ENCODE measurements at places on chromosomes 2 and 18. TPM values are rescaled to one million over a fixed set of nuclear protein-coding genes. Genes with fewer than 3 reads are reported as not detected.

GRCh38 chr2:133378928-133379549 lies 189.2 kb downstream of the NCKAP5 start:
- DNase-seq = no peak

DNA sequence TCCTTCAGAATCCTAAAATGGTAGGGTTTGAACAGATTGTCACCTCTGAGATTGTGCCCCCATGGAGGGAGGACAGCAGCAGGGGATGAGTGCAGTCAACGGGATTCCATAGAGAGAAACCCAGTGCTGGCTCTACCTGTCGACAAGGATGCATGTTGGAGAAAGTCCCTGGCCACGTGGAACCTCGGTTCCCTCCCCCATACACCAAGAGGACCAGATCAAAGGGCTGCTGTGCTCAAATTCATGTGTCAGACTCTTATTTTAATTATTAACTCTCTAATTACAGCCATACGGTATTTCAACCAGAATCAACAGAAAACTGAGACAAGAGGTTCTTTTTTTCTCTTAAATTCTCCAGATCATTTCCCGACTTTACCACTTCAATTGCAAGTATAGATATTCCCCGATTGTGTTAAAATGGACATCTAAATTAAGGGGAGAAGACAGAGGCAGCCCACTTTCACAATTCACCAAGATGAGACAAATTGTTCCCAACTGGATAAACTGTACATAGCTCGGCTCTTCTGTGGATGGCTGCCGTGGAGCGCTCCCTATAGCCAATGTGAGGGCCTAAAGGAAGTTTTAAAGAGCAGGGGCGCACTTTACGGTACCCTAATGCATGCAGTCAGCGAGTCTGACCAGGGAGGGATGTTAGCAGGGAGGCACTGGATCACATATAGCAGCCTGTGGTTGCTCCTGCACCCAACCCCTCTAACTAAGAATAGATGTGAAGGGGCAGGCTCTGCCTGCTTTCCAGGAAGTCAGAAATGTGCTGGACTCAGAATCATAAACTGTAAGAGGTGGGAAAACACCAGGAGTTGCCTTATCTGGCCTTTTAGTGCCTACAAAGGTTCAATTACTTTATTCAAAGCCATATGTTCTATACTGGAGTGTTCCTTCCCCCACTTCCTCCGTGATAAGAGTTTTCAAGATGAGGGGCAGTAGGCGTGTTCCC lies 123.1 kb downstream of the CACNB4 start:
- DNase-seq = no peak

Gene LRP2
- total RNA-seq = 0.10 TPM

DNA sequence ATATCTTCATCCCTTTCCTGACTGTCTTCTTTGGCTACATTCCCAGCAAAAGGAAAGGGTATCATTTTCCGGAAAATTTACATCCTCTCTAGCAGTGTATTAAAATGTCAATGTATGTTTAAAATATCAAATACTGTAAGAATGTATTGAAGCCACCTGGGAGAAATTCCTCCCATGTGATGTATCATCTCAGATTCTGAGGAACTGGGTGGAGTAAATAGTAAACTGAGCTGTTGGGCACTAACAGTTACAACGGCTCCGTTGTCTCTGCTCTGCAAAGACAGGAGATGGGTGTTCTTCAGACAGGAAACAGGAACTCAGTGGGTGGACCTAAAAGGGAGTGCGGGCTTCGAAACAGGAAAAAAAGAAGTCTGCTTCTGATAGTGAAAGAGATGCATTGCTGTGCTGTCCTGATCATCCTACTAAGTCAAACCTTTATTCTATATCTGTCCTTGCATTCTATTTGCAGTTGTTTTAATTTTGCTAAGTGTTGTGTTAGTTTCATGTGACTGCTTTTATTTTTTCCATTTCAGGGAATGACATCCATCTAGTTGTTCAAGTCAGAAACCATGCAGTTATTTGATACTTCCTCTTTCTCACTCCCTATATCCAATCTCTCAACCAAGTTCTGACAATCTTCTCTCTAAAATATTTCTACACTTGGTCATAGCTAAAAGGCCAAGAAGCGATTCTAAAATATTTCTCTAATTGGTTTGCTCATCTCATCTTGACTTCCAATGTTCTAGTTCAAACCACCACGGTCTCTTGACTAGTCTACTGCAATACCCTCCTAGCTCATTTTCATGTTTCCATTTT lies 19.4 kb downstream of the DOK1 start:
- DNase-seq = no peak

- DNase-seq = no peak
Measured at GRCh38 chr18:76453057-76453561, 41.9 kb downstream of the ZNF516 start.

DNA sequence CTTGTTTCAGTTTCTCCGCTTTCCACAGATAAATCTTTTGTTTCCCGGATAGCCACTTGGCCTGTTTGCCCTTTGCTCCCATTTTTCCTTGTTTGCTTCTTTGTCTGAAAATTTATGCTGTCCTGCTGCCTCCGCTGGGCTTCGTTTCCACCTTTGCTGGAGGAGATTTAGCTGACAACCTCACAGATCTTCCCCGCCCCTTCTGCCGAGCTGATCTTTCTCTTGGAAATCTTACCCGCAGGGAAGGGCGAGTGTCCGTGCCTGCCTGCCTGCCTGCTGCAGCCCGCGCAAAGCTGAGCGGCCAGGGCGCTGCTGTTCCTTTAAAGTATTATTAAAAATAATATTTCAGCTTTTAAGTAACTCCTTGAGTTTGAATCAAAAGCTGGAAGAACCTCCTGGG lies 1.4 kb upstream of the XRCC5 start:
- DNase-seq = no peak

- no peak for DNase-seq
Measured at GRCh38 chr18:62828852-62829251, 113.5 kb downstream of the PHLPP1 start.

DNA sequence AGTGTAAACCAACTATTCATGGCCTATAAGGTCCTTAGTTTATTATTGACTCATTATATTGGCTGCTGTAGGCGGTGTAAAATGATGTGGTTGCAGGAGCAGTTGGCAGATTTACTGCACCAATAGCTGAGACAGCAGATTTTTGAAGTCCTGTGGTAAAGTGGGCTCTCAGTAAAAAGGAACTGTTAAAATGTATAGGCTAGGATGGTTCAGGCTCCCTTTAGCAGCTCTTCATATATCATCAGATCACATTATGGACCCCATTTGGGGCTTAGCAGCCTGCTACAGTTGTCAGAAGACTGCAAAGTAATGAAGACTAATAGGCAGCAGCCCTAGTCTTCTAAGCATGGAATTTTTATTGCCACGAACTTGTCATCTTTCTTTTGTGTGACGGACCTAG lies 27.8 kb downstream of the MTX2 start:
- DNase-seq = no peak

GRCh38 chr2:54955358-54956110 lies 94.7 kb downstream of the RTN4 start:
- DNase-seq = no peak

- DNase-seq = no peak
Measured at GRCh38 chr2:6957910-6958615, 40.9 kb downstream of the RNF144A start.

Gene ASXL3
- total RNA-seq = 0.41 TPM

GRCh38 chr18:42052122-42052708 lies 97.2 kb downstream of the PIK3C3 start:
- DNase-seq = peak; percentile 8

DNA sequence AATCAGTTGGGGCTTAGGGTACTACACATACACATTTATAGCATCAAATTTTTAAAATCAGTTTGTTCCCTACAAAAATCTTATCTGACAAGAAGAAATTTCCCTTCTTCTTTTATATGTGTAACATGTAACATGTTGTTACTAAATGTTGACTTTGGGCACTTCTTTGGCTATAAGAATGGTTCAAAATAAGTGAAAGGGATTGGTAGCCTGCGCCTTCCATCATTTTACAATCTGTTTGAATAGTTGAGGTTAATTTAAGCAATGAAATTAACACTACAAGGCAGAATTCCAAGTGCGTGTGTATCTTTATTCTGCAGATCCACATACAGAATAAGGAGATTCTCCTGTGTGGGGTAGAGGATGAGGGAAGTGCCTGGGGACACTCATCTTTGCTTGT lies 30.2 kb upstream of the SPP2 start:
- no peak for DNase-seq

DNA sequence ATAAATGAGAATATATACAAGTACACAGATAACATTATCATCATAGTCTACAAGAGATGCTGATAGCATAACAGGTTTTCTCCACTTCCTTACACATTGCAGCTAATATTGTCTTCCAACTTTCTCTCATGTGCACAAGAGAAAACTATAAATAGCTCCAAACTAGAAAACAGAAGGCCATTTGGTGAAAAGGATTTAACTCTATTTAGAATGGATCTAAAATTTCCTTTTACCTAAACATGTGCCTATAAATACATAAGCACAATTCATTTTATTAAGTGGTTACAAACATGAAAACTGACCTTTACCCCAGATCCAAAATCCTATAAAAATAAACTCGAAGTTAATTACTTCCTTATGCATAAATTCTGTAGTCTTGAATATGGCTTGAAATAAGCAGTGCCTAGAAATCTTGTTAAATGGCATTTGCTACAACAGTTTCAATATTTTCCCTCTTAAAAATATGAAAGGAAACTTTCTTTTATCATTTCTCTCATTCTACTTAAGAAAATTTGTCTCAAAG lies 41.6 kb downstream of the SLC25A12 start:
- DNase-seq = no peak

All from H4 (cell line).